Kidney (tissue), 22 donors: ENCODE measurements at places on chromosomes 3 and 15. TPM values are rescaled to one million over a fixed set of nuclear protein-coding genes. Genes with fewer than 3 reads are reported as not detected.
A peak's percentile ranks its signal among the peaks of the same experiment; 100 is the strongest.

- H3K27ac ChIP-seq, result peak overlapping the region; percentile 10
- no peak overlapping the region for H3K4me3 ChIP-seq
- peaks cover 2% of the 10 kb centered on the region for H3K4me1 ChIP-seq
- no peaks in the 10 kb centered on the region for H3K27me3 ChIP-seq
- DNase-seq, result no peak
Measured at GRCh38 chr15:62753518-62754221, 288.9 kb upstream of the TPM1 start.

GRCh38 chr3:101063401-101063800 lies 70.2 kb upstream of the ABI3BP start:
- no peak for DNase-seq
- no peaks in the 10 kb centered on the region for H3K27me3 ChIP-seq

DNA sequence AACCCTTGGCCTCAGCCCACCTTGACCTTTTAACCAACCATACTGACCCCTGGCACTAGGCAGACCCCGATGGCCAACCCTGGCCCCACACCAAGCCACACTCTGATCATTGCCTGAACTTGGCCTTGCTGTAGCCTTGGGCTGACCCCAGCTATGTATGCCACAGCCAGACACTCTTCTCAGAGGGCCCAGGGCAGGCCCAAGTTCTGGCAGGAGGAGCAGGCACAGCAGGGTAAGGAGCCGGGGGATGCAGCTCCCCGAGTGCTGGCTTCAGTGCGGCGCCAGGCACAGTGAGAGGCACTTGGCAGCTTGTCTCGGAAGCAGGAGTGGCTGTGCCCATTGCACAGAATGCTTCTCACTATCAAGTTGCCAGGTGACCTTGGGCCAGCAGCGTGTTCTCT lies 22.3 kb downstream of the PRR20G start:
- no peak overlapping the region for H3K27ac ChIP-seq
- no peaks in the 10 kb centered on the region for H3K36me3 ChIP-seq
- no peaks in the 10 kb centered on the region for H3K4me1 ChIP-seq
- DNase-seq, result no peak
- no peak overlapping the region for H3K4me3 ChIP-seq

- peaks cover 16% of the 10 kb centered on the region for H3K4me1 ChIP-seq
- H3K27ac ChIP-seq, result no peak overlapping the region
- no peak overlapping the region for H3K4me3 ChIP-seq
Measured at GRCh38 chr3:98764472-98764884, 1.3 kb downstream of the ST3GAL6 start.

The DLL4 gene
- 9.4 TPM for total RNA-seq

The MINDY2 gene
- total RNA-seq, result 31.7 TPM
